ENCODE measurements at places on chromosomes 4 and X.

DNA sequence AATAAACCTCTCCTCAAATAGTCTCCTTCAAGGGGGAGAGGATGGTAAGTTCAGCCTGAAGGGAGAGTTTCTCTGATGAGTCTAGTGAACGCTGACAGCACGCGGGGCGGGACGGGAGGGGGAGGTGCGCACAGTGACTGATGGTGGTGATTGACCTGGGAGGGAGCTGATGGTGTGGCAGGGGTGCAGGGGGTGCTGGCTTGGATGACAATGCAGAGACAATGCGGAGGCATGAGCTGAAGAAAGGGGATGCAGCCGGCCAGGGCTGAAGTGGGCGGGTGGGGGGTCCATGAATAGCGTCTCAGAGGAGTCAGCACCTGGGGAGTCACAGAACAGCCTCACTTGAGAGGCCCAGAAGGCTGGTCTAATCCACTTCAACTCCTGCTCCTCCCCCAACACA is 142.5 kb upstream of the PJA1 start:
- DNase-seq: no peak

- no peak for DNase-seq
Measured at GRCh38 chr4:78585633-78586032, 34.1 kb downstream of the ANXA3 start.

DNA sequence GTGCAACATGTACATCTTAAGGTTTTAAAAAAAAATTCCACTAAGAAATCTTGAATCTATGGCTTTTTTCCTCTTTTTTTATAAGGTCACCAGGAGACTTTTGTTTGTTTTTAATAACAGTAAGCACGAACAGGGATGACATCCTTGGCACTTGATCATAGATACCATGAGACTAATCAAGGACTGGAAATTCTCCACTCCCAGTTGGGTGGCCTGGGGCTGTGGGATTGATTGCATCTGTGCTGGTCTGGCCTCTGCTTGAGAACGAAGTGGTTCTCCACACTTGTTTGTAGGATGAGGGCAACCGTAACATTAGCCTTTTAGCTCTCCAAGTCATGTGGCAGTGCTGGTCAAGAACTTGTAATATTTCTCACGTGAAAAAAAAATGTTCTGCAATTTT is 35.4 kb downstream of the SNX25 start:
- no peak for DNase-seq

DNA sequence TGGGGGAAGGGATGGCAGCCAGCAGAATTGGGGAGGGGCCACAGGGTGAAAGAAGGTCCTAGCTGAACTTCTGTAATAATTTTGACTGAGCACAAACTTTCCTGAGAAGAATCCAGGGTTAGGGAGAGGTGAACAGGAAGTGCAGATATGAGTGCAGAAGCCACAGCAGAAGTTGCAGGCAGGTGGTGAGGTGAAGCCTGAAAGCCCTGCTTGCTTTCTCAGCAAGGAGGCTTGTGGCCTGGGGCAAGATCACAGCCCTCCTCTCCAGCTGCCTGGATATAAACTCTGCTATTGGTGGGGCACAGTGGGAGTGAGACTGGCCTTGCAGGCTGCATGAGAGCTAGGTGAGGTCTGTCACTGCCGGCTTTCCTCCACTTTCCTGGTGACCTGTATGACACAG is 44.1 kb upstream of the UPRT start:
- DNase-seq: no peak

- no peak for DNase-seq
Measured at GRCh38 chr4:27881705-27882104, 1021.1 kb downstream of the STIM2 start.

DNA sequence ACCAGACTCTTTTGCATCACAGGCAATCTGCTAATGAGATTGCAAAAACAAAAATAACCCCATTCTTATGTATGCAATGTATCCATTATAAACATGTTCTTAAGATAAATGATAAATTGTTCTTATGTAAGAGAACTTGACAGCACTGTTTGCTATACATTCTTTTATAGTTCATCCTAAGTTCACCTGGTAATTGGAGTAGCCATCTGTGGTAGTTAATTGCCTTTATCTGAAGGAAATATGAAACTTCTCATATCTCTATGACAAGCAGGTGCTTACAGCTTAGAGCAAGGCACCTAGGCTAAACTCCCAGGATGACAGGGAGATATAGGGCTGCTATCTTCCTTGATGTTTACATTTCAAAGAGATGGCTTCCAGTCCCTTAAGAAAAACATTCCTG is 21.3 kb upstream of the CLCN5 start:
- no peak for DNase-seq

DNA sequence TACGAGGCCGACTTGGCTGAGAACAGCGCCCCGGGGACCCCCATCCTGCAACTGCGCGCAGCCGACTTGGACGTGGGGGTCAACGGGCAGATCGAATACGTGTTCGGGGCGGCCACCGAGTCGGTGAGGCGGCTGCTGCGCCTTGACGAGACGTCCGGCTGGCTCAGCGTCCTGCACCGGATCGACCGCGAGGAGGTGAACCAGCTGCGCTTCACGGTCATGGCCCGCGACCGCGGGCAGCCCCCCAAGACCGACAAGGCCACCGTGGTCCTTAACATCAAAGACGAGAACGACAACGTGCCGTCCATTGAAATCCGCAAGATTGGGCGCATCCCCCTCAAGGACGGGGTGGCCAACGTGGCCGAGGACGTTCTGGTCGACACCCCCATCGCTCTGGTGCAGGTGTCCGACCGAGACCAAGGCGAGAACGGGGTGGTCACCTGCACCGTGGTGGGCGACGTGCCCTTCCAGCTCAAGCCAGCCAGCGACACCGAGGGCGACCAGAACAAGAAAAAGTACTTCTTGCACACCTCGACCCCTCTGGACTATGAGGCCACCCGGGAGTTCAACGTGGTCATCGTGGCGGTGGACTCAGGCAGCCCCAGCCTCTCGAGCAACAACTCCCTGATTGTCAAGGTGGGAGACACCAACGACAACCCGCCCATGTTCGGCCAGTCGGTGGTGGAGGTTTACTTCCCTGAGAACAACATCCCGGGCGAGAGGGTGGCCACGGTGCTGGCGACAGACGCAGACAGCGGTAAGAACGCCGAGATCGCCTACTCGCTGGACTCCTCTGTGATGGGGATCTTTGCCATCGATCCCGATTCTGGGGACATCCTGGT is 2.4 kb downstream of the PCDH7 start:
- DNase-seq: no peak

DNA sequence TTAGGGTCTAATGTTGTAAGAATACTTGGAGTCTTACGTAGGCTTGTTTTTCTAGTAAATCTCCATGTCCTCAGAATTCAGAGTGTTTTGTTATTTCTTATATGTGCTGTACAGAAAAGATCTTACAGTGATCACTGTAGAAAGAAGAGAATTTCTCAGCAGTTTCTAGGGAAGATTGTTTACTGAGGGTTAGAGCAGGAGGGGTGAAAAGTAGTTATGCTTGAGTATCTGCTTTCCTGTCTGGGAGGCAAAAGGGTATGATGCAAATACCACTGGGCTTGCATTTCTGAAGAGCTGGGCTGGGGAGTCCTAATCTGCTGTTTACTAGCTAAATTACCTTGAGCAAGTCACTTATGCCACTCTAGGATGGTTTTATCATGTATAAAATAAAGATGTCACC is 78.2 kb downstream of the BEND4 start:
- no peak for DNase-seq

- no peak for DNase-seq
Measured at GRCh38 chr4:128831531-128832242, 22.2 kb downstream of the JADE1 start.

DNA sequence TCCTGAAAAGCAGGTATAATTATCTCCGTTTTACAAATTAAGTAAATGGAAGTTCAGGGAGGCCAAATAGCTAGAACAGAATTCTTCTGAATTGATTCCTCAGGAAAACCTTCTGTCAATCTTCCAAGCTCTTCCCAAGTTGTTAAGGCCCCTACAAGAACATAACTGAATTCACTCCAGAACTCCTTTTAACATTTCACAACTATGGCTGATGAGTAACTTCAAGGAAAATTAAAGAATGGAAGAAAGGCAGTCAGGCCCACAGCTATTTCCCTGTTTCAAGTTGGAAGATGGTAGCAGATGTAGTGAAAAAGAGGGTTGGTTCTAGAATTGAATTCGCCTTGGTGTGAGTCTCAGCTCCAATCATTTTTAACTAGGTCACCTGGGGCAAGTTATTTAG is 15.9 kb downstream of the SETD7 start:
- no peak for DNase-seq

- peak; percentile 50 for DNase-seq
Measured at GRCh38 chr4:2281575-2282343, 19.9 kb upstream of the MXD4 start.

GRCh38 chr4:122845760-122846159 is 19.1 kb downstream of the FGF2 start:
- no peak for DNase-seq

DNA sequence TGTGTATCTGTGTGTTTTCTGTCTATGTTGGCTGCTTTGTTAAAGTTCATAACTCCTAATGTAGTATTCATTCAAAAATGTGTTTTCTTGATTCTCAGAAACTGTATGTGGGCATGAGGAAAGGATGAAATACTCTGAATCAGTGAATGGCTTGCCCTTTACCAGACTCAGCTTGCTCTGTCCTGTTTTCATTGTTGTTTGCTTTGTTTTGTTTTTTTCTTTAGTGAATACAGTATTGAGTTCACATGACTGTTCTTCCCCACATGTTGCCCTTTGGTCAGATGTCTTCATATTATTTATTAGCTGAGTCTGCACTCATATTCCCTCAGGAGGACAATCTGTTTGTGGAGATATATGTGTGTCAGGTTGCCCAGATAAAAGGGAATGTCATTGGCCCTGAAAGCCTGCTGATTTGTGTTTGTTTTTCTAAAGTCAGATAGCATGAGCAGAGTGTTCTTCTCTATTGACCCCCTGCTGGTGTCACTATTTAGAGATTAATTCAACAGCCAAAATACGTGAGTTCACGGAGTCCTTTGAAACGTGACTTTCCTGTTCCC is 1184.4 kb downstream of the RPA4 start:
- no peak for DNase-seq

DNA sequence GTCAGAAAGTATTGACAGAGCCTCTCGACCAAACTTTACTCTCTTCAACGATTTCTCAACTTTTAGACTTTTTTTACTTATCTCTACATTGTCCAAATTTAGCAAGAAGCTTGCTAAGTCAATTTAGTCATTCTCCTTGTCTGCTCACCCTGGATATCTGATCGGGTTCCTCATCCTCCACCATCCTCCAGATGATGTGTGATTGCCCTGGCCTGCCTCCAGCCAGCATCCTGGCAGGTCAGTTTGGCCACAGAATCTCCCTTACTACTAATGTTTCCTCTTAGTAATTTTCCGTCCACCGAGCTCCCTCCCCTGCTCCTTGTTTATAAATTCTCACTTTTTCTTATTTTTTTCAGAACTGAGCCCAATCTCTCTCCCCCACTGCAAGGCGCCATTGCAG is 167.9 kb upstream of the ZFP42 start:
- DNase-seq: no peak

- DNase-seq: no peak
Measured at GRCh38 chrX:24480400-24480865, 15.3 kb downstream of the PDK3 start.

GRCh38 chr4:13922873-13923645 is 295.5 kb upstream of the BOD1L1 start:
- no peak for DNase-seq

DNA sequence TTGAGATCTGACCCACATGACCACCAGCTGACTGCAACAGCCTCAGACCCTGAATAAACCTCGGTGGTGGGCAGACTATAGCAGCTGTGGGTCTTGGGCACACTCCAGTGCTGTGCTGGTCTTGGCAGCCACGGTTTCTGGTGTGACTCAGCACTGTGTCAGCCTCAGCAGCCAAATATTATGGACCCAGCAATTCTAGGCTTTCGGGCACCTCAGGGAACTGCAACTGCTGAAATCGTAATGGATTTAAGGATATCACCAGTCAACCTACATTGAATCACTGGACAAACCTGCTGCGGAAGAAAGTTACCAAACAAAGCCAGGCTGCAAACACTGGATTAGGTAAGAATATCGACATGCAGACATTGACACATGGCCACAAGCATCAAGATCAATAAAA is 10.5 kb upstream of the UBE2NL start:
- no peak for DNase-seq

DNA sequence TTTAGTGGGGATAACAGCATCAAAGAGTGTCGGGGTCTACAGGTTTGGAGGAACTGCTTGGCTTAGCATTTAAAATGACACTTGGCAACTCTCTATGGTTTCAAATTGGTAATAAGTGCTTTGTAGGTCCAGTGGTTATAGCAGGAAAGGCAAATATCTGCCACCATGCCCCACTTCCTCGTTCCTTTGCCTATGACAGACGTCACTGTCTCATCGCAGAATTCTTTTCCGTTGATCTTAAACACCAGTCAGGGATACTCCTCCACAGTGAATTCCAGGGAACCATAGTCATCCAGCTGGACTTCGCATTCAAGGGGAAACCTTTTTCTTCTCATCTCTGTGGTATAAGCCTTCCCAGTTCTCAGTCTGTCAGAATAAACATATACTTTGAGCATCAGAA is 319.1 kb downstream of the GPAT3 start:
- no peak for DNase-seq

DNA sequence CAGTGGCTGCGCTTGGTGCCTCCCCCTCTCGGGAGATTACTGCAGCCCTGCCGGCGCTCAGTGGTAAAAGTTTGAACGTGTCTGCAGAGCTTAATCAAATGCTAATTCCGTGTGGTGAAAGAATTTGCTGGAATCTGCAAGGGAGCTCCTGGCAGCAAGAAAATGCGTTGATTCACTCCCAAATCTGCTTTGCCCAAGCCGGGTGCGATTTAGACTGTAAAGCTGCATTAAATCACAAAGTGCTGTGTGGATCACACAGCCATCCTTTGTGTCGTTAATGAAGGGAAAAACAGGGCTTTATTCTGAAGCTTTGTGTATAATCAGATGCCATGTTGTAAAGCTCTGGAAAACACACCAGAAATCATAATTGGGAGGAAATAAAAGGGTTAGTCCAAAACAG is 444.1 kb downstream of the BCOR start:
- no peak for DNase-seq

DNA sequence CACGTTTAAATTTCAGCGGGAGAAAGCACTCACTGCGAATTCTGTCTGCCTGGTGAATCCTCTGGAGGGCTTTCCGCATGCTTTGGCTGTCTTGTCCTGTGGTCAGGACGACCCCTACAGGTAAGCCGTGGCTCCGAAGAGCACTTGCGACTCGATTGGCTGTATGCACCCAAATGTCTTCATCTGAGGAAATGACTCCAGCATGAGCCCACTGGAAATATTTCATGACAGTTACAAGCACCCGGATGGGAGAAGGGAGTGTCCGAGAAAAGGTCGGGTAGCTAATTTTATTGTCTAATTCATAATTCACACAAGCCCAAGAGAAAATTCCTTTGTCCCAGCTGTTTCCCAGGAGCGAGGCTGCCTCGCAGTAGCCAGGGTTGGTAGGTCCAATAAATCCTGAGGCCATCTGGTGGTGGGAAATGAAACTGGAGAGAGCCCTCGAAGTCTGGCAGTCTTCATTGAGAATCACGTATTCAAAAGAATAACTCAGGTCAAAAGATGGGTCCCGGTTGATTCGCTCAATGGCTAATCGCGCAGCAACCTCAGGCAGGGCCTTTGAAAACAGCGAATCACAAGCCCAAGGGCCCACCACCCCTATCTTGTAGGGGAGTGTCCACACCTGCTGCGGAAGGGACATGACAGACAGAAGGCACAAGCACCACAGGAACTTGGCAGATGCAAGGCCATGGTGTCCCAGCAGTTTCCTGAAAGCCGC is 6.6 kb downstream of the GUCY2F start:
- no peak for DNase-seq
